Upper lobe of left lung (tissue), 6 donors: ENCODE measurements at places on chromosomes 16 and 17. TPM values are rescaled to one million over a fixed set of nuclear protein-coding genes. Genes with fewer than 3 reads are reported as not detected.

DNA sequence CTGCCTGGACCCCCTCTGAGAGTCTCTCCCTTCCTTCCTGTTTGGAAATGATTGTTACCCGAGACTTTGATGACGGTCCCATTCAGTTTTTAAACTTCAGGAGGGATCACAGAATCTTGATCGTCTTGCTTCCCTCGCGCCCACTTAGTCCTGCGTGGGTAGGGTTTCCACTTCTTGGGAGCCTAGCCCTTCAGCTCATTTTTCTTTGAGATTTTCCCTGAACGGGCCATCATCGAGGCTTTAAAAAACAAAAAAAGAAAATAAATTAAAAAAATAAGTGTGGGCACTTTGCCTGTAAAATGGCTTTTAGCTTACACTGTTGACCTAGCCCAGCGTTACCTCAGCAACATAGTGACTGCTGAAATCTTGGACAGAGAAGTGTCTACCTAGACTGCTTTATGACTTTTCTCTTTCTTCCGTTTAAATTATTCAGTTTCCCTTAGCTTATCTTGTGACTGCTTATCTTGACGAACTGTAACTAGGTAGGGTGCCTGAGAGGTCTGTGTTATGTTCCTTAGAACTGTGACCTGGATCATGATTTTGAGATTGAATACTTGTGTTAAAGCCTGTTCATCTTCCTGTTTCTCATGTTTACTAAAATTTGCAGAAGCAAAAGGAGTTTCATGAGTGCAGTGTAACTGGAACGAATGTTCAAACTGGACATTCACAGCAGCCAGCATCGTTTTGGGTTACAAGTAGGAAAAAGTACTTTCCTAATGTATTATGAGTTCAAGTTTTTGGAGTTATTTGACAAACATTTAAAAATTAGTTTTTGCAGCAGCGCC lies 874 bp downstream of the WWP2 start:
- DNase-seq = peak; percentile 31
- H3K27ac ChIP-seq = peak overlapping the region; percentile 94
- H3K4me1 ChIP-seq = peaks cover 20% of the 10 kb centered on the region
- peak overlapping the region; percentile 97 for H3K4me3 ChIP-seq
- no peaks in the 10 kb centered on the region for H3K27me3 ChIP-seq

Gene TPSAB1
- total RNA-seq = 203 TPM

GRCh38 chr17:19284005-19284959 lies 47.1 kb downstream of the EPN2 start:
- H3K36me3 ChIP-seq = no peaks in the 10 kb centered on the region
- H3K4me3 ChIP-seq = no peak overlapping the region
- peaks cover 16% of the 10 kb centered on the region for H3K4me1 ChIP-seq

- DNase-seq = no peak
- H3K27me3 ChIP-seq = no peaks in the 10 kb centered on the region
- H3K36me3 ChIP-seq = no peaks in the 10 kb centered on the region
- H3K4me3 ChIP-seq = no peak overlapping the region
These were observed 6.6 kb upstream of the SUPT4H1 start for GRCh38 chr17:58358408-58359172.

Gene NUPR1
- total RNA-seq = 106 TPM

DNA sequence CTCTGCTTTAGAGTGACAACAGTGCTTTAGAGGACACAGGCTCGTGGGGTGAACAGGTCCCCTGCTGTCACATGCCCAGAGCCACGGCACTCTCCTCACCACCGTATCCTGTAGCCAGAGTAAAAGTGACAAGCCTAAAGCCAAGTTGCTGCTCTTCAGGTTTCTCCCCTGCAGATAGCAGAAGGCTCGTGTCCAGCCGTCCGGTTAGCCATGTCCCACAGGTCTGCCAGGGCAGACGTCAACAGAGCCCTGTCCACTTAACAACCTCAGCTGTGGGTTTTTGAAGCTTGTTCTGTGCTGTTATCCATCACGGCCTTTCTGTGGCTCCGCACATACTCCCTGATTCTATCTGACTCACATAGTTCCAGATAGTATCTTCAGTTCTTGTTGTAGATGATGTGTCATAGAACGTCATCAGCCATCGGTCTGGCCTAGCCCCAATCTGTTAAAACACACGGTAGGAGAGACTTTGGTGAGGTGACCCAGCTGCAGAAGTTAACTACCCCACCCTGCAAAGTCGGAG lies 100.7 kb downstream of the SOCS1 start:
- DNase-seq = no peak
- H3K27ac ChIP-seq = no peak overlapping the region
- peaks cover 5% of the 10 kb centered on the region for H3K4me1 ChIP-seq

- no peak for DNase-seq
- H3K4me3 ChIP-seq = no peak overlapping the region
- no peaks in the 10 kb centered on the region for H3K27me3 ChIP-seq
- no peaks in the 10 kb centered on the region for H3K4me1 ChIP-seq
- no peak overlapping the region for H3K27ac ChIP-seq
- no peaks in the 10 kb centered on the region for H3K36me3 ChIP-seq
These were observed 144.4 kb upstream of the ZFHX3 start for GRCh38 chr16:73192232-73192894.

GRCh38 chr17:2172999-2173398 lies 118.1 kb downstream of the HIC1 start:
- peaks cover 60% of the 10 kb centered on the region for H3K4me1 ChIP-seq
- peak overlapping the region; percentile 80 for H3K27ac ChIP-seq
- no peak overlapping the region for H3K4me3 ChIP-seq
- no peaks in the 10 kb centered on the region for H3K27me3 ChIP-seq
- no peaks in the 10 kb centered on the region for H3K36me3 ChIP-seq

DNA sequence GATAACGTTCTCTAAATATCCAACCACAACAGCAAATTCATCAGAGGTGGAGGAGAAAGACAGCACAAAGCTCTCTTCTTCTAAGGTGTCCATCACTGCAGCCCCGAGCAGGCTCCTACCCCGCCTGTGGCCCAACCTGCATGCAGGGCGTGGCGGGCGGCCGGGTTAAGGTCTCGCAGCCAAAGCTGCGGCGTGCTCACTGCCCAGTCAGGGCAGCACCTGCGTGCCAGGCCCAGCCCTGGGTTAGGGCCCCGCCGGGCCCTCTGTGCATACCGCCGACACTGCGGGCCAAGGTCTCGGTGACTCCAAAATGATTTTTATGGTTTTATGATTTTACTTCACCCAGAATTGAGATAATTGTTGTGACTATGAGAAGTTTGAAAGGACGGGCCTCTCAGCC lies 57.8 kb downstream of the FOXK2 start:
- no peaks in the 10 kb centered on the region for H3K4me1 ChIP-seq
- H3K27ac ChIP-seq = no peak overlapping the region
- H3K36me3 ChIP-seq = peaks cover 60% of the 10 kb centered on the region
- DNase-seq = peak; percentile 77

DNA sequence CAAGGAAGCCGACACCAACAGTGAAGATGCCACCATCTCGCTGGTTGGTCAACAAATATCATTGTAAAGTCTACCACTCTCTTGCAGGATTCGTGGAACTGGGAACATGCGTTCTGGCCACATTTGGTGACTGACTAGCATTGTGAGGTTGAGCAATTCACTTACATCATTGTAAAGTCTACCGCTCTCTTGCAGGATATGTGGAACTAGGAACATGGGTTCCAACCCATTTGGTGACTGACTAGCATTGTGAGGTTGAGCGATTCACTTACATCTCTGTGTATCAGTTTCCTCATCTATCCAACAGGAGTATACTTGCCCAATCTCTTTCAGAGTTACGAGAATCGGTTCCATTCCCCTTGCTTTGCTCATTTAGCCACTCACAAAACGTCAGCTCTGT lies 42.6 kb upstream of the RPH3AL start:
- H3K27me3 ChIP-seq = no peaks in the 10 kb centered on the region
- no peak overlapping the region for H3K27ac ChIP-seq
- H3K4me1 ChIP-seq = peaks cover 4% of the 10 kb centered on the region
- H3K4me3 ChIP-seq = no peak overlapping the region
- H3K36me3 ChIP-seq = no peaks in the 10 kb centered on the region

DNA sequence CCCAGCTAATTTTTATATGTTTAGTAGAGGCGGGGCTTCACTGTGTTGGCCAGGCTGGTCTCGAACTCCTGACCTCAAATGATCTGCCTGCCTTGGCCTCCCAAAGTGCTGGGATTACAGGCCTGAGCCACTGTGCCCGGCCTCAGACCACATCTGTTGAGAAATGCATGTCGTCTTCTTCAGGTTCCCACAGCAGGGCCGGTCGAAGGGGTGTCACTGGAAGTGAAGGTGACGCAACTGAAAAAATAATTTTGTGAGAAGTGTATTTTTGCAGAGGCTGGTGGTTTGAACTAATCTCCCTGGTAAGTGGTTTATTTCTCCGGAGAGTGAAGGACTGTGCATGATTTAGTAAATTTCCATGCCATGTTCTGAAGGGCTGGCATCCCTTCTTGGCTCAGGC lies 33.4 kb upstream of the IL34 start:
- H3K4me3 ChIP-seq = no peak overlapping the region
- no peak overlapping the region for H3K27ac ChIP-seq
- no peaks in the 10 kb centered on the region for H3K36me3 ChIP-seq
- no peak for DNase-seq
- H3K4me1 ChIP-seq = peaks cover 8% of the 10 kb centered on the region
- H3K27me3 ChIP-seq = no peaks in the 10 kb centered on the region

Gene SLC13A2
- not detected for total RNA-seq

- H3K4me1 ChIP-seq = no peaks in the 10 kb centered on the region
- no peak overlapping the region for H3K4me3 ChIP-seq
- DNase-seq = no peak
- no peaks in the 10 kb centered on the region for H3K27me3 ChIP-seq
- no peak overlapping the region for H3K27ac ChIP-seq
These were observed 267.7 kb downstream of the ABCC12 start for GRCh38 chr16:47888142-47888541.

GRCh38 chr16:12511708-12512107 lies 292.0 kb downstream of the CPPED1 start:
- no peaks in the 10 kb centered on the region for H3K4me1 ChIP-seq
- no peak for DNase-seq
- H3K27me3 ChIP-seq = no peaks in the 10 kb centered on the region

Gene CHD9NB
- total RNA-seq = 11.7 TPM

DNA sequence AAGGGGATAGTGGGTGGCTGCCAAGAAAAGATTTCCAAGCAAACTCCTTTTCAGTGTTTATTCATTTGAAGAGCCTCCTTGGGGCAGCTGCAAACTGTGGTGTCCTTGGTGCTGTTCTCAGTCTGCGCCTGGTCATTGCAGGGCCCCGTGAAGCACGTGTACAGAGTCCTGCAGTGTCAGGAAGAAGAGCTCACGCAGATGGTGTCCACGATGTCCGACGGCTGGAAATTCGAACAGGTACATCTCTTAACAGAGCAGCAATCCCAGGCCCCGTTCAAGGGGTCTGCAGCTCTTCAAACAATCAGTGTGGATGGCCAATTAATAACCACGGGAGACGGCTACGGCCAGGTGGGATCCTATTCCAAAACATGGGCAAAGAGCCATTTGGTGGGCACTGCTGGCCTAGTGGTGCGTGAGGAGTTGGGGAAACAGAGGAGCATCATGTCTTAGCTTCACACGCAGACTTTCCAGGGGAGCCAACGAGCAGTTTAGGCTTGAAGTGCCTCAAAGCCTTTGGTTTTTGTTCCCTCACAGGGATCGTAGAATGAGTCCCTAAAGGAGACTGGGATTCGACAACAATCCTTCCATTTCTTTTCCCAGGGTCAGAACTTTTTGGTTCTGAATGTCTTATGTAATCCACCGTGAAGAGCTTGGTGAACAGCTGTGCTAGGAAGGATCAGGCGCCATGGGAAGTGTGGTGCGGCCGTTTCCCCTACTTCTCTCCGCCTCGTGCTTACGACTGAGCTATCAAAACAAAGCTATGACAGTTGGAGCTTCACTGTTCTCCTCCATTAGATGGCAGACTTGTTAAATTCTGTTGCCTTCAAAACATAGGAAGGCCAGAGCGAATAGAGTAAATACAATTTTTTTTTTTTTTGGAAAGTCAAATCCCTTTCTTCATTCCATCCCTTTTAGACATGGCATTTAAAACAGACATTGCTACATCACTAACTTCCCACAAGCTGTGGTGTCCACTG lies 12.6 kb downstream of the KCTD2 start:
- peaks cover 7% of the 10 kb centered on the region for H3K4me1 ChIP-seq
- H3K27ac ChIP-seq = peak overlapping the region; percentile 56
- no peaks in the 10 kb centered on the region for H3K27me3 ChIP-seq

GRCh38 chr17:80286638-80286960 lies 25.9 kb downstream of the RNF213 start:
- H3K27ac ChIP-seq = no peak overlapping the region
- no peaks in the 10 kb centered on the region for H3K4me1 ChIP-seq
- no peak overlapping the region for H3K4me3 ChIP-seq
- no peaks in the 10 kb centered on the region for H3K27me3 ChIP-seq
- peaks cover 68% of the 10 kb centered on the region for H3K36me3 ChIP-seq

DNA sequence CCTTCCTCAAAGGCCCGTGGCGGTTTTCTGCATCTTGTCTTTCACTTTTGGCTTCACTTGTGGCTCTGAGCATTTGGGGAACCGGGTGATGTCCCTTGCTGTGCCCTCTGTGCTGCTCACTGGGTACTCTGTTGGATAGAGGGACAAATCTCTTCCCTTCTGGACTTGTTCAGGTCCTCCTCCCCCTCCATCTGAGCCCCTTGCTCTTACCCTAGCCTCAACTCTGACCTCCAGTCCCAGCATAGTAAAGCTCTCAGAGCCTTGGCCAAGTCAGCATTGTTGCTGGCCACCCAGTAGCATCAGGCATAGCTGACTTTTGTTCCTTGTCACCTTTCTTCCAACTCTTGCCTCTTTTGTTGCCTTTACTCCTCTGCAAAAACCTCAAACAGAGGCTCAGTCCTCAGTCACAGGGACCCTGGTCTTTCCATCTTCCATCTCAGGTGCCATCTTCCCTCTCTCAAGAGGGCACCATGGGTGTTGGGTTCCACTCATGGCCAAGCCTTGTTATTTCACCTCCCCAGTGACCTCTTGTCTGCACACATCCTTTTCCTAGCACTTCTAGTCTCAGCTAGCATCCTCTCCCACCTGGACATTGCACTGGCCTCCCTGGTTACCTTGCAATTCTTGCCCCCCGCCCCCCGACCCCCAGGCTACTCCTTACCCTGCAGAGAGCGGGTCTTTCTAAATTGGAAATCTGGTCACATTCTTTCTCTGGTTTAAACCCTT lies 393 bp upstream of the PSMB10 start:
- peak overlapping the region; percentile 92 for H3K27ac ChIP-seq

DNA sequence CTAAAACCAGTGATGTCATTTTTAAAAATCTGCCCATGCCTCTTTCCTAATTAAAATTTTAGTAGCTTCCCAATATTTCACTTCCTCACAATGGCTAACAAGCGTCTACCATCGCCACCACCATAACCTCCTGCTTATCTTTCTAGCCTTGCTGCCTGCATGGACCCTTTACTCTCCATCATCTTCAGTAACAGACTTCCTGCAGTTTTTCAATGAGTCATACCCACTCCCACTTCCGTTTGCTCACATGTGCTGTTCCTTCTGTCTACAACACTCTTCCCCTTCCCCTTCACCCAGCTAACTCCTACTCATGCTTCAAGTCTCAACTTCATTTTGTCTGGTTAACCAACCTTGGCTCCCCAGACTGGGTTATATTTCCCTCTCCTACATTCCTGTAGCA lies 12.8 kb upstream of the SKAP1 start:
- no peak overlapping the region for H3K4me3 ChIP-seq
- H3K36me3 ChIP-seq = no peaks in the 10 kb centered on the region
- no peak overlapping the region for H3K27ac ChIP-seq

GRCh38 chr17:32523827-32524552 lies 37.2 kb downstream of the CDK5R1 start:
- no peak overlapping the region for H3K4me3 ChIP-seq
- H3K27ac ChIP-seq = no peak overlapping the region
- peaks cover 13% of the 10 kb centered on the region for H3K4me1 ChIP-seq
- no peak for DNase-seq
